ENCODE measurements at places on chromosomes 2 and 18. TPM values are rescaled to one million over a fixed set of nuclear protein-coding genes. Genes with fewer than 3 reads are reported as not detected.

DNA sequence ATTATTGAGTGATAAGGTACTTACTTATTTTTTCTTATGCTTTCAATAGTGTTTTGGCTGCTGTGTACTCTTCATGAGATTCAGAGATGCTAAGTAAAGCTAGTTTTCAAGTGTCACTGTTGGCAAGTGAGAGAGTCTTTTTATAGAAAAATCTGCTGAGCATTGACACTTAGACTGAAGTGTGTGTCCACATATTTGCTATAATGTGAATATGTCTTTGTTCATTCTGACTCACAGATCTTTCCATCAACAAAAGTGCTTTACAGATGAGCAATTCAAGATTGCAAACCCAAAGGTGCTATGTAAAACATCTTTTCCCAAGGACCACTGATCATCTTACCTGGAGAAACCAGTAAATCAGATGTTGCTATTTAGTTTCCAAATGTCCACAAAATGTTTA lies 410.6 kb upstream of the FIGN start:
- H3K27ac ChIP-seq = no peak overlapping the region
- no peaks in the 10 kb centered on the region for H3K4me1 ChIP-seq
- H3K36me3 ChIP-seq = no peaks in the 10 kb centered on the region
- H3K27me3 ChIP-seq = no peaks in the 10 kb centered on the region

GRCh38 chr2:25044990-25045389 lies 3.1 kb downstream of the EFR3B start:
- H3K27me3 ChIP-seq = no peaks in the 10 kb centered on the region
- no peaks in the 10 kb centered on the region for H3K4me1 ChIP-seq
- H3K4me3 ChIP-seq = no peak overlapping the region

DNA sequence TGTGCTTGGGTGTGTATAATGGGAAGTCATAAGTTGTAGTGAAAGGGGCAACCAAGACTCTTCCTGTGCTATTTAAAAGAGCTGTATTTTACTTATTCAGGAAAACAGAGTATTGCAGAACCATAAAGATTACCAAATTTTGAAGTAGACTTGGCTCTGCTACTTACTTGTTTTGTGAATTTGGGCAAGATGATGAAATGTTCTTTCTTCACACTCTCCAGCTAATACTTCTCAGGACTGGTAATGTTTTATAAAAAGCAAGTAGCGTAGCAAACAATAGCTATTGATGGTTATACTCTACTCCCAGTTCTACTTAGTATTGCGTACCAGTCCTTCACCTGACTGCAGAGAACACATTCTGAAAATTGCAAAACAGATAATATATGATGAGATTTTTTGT lies 374.1 kb downstream of the ARHGAP15 start:
- H3K4me3 ChIP-seq = no peak overlapping the region
- no peaks in the 10 kb centered on the region for H3K36me3 ChIP-seq
- H3K27ac ChIP-seq = no peak overlapping the region
- H3K27me3 ChIP-seq = no peaks in the 10 kb centered on the region
- H3K4me1 ChIP-seq = no peaks in the 10 kb centered on the region

GRCh38 chr2:152637251-152637650 lies 80.0 kb downstream of the PRPF40A start:
- H3K36me3 ChIP-seq = no peaks in the 10 kb centered on the region
- no peaks in the 10 kb centered on the region for H3K4me1 ChIP-seq
- no peak overlapping the region for H3K27ac ChIP-seq

- no peak for DNase-seq
- H3K27me3 ChIP-seq = no peaks in the 10 kb centered on the region
- no peak overlapping the region for H3K4me3 ChIP-seq
- H3K36me3 ChIP-seq = no peaks in the 10 kb centered on the region
Observed at GRCh38 chr18:72727776-72728175, 140.0 kb downstream of the NETO1 start.

DNA sequence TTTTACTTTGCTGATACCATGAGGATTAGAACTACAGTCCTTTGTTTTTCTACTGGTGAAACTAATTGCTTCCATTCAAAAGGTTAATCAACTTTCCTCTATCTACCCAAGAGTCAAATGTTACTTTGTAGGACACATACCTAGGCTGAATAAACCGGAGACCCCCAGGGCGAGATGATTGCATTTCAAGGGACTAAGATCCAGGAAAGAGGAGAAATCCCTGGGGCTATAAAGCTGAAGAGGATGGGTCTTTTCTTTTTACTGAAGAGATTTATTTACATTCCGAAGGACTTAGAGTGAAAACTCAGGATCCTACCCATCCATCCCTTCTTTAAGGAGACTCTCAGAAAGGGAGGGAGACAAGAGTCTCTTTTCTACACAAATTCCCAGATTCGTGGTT lies 331.9 kb downstream of the CDH19 start:
- no peak overlapping the region for H3K27ac ChIP-seq
- no peak overlapping the region for H3K4me3 ChIP-seq
- H3K4me1 ChIP-seq = no peaks in the 10 kb centered on the region
- H3K27me3 ChIP-seq = no peaks in the 10 kb centered on the region
- DNase-seq = no peak

- no peaks in the 10 kb centered on the region for H3K27me3 ChIP-seq
- no peak overlapping the region for H3K4me3 ChIP-seq
- H3K4me1 ChIP-seq = no peaks in the 10 kb centered on the region
- H3K36me3 ChIP-seq = no peaks in the 10 kb centered on the region
- H3K27ac ChIP-seq = no peak overlapping the region
Observed at GRCh38 chr2:99898336-99899048, 243.9 kb downstream of the AFF3 start.

DNA sequence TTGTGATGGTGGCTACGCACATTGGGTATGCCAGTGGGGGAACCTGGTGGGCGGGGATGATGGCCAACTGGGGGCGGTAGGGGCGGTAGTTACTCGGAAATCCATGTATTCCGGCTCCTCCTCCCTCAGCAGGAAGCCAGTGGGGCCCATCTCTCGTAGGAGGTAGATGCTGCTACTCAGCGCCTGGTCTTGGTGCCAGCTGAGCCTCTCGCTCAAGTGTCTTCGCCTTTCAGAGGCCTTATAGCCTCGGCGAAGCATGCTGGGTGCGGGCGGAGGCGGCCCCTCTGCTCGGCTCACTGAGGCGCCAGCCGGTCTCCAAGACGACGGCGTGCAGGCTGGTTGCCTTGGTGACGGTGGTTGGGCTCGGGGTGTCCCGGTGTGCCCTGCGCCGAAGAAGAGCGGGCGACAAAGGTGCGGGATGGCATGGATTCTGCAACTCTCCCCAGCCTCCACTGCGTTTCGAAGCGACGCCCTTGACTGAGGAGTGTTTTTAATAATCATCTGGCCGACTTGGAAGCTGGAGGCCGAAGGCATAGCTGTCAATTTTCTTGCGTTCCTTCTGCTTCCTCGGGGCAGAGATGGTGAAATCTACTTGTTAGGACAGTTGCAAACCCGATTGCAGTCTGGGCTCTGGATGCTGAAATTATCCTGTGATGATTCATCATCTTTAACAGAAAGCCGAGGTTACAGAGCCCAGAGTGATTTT lies at the start of gene ZSWIM2:
Gene ZSWIM2, minus strand, starts transcription at position 298 of the 706 bp plus-strand sequence. Its CDS starts 40 bp downstream, at position 258.
- H3K36me3 ChIP-seq = no peaks in the 10 kb centered on the region
- H3K27me3 ChIP-seq = no peaks in the 10 kb centered on the region
- no peak for DNase-seq
- peak within 1 kb of the TSS; percentile 26 for H3K4me3 ChIP-seq

- no peaks in the 10 kb centered on the region for H3K27me3 ChIP-seq
- no peak overlapping the region for H3K27ac ChIP-seq
- no peak for DNase-seq
- H3K36me3 ChIP-seq = no peaks in the 10 kb centered on the region
Observed at GRCh38 chr2:98917031-98917471, 19.0 kb downstream of the CRACDL start.

- H3K27me3 ChIP-seq = no peaks in the 10 kb centered on the region
- no peaks in the 10 kb centered on the region for H3K4me1 ChIP-seq
- no peak overlapping the region for H3K27ac ChIP-seq
- no peak for DNase-seq
- no peak overlapping the region for H3K4me3 ChIP-seq
Observed at GRCh38 chr2:40579247-40579646, 127.4 kb upstream of the SLC8A1 start.

DNA sequence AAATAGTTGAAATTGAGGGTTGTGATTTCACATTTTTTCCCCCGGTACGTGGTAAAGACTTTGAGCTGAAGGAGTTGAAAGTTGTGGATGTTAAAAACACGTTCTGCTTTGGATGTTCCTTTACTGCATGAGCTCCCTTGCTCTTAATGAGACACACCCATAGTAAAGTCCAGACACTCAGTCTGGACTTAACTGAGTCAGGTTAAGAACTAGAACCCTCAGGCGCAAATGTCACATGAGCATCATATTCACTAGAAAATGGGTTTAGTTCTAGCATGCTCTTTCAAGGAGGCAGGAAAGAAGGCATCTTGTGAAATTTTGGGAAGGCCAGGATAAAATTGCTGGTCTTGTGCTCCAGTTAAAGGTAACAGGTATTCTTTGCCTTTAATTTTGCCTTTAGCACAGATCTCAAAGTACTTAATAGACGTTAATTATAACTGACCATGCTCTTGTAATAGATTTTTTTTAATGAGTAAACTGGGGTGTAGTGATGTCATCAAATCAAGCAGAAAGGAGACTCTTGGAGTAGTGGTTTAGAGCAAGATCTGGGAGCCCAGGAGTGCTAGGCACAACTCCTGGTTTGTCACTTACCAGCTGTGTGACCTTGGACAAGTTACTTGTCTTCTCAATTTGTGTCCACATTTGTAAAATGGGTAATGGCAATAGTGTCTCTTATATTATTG lies 20.6 kb downstream of the ITGA6 start:
- DNase-seq = no peak
- H3K4me1 ChIP-seq = peaks cover 8% of the 10 kb centered on the region
- H3K27me3 ChIP-seq = no peaks in the 10 kb centered on the region
- H3K36me3 ChIP-seq = no peaks in the 10 kb centered on the region
- no peak overlapping the region for H3K4me3 ChIP-seq
- no peak overlapping the region for H3K27ac ChIP-seq

DNA sequence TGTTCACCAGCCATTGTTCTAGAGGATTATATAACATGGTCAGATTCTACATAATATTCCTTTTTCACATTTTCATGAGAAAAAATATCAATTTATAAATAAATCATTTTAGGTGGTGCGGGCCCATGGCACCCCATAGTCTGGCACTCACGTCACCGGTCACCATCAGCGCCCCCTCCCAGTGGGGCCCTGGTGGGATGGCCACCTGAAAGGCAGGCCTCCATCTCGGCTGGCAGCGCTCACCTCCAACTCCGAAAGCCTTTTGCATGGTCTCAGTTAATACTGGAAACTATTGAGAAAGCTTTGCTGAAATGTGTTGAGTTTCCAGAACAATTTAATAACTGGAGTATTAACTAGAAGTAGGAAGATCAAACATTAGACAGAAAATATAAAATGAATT lies 141.4 kb upstream of the SALL3 start:
- no peak overlapping the region for H3K27ac ChIP-seq
- no peaks in the 10 kb centered on the region for H3K27me3 ChIP-seq
- H3K4me1 ChIP-seq = no peaks in the 10 kb centered on the region
- no peak overlapping the region for H3K4me3 ChIP-seq
- DNase-seq = no peak

GRCh38 chr2:3785220-3785889 lies 82.0 kb downstream of the DCDC2C start:
- DNase-seq = no peak
- no peaks in the 10 kb centered on the region for H3K27me3 ChIP-seq
- H3K36me3 ChIP-seq = no peaks in the 10 kb centered on the region
- no peak overlapping the region for H3K27ac ChIP-seq

DNA sequence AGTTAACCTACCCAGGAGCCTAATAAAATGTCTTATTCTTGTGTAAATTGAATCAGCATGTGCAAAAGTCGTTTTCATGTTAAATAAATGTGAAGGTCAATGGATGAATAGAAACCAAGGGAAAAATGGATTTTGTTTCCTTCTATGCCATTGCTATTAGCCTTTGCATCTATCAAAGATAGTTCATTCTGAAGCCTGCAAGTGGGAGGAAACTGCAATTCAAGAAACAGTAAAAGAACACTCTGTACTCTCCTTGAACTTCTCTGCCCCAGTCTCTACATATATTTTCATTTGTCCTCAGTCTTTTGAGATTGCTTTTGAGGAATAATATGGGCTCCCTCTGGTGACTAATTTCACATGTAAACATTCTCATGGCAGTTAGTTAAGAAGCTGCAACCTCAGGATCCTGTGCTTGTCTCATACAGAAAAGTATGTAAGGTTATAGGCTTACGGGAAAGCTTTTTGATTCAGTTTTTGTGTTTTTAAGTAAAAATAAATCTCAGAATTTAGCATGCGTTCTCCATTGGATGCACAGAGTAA lies 1590.0 kb upstream of the LRRTM1 start:
- no peak overlapping the region for H3K27ac ChIP-seq
- no peaks in the 10 kb centered on the region for H3K36me3 ChIP-seq
- H3K4me3 ChIP-seq = no peak overlapping the region
- no peaks in the 10 kb centered on the region for H3K27me3 ChIP-seq
- H3K4me1 ChIP-seq = no peaks in the 10 kb centered on the region

DNA sequence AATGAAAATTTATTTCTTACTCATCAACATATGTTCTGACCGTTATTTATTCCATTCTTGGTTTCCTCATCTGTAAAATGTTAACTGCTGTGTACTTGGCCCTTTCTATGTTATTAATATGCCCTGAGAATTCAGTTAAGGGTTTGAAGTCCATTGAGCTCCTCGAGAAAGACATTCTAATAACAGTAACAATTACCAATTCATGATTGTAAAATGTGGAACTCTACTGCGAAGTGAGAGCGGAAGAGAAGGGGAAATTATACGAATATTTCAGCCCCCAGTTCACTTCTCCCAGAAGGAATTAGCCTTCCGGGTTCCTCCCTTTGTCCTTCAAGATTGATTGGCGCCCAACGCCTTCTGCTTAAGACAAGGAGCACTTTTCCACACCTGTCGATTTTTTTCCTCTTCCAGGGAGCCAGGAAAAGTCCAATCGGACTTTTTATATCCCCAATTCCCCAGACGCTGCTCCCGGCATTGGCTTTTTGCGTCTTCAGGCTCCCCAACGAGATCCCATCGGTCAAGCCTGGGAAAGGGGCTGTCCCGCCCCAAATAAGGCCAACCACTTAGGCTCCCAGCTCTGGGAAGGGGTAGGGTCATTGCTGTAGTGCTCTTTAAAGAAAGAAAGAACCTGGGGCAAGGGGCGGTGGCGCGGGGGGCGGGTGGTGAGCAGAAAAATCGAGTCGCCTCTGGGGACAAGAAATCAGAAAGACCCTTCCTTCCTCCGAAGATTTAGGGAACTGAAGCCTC lies 1.6 kb downstream of the DSC2 start:
- no peaks in the 10 kb centered on the region for H3K27me3 ChIP-seq
- H3K4me3 ChIP-seq = peak overlapping the region; percentile 50
- DNase-seq = peak; percentile 49
- H3K36me3 ChIP-seq = no peaks in the 10 kb centered on the region
- H3K27ac ChIP-seq = peak overlapping the region; percentile 99

The ASIC4 gene
- total RNA-seq = not detected

The EFHD1 gene
- 7.4 TPM for total RNA-seq

The DPP4 gene
- total RNA-seq = 210 TPM

The FAM237A gene
- not detected for total RNA-seq

The FOXI3 gene
- total RNA-seq = not detected

The NDUFV2 gene
- total RNA-seq = 132 TPM

The SOX11 gene
- not detected for total RNA-seq

The DPY30 gene
- 40.4 TPM for total RNA-seq

The SP110 gene
- 21.6 TPM for total RNA-seq

Measured in Peyer's patch (tissue), 4 donors.